Activated CD8-positive, alpha-beta memory T cell treated with anti-CD3 and anti-CD28 coated beads, Interleukin-2, amount 50 U/mL, for 4 hours (primary cell): ENCODE measurements at places on chromosomes 13 and 19.

GRCh38 chr13:76792731-76793347, 93.4 kb downstream of the KCTD12 start:
- DNase-seq = no peak

- no peak for DNase-seq
Measured at GRCh38 chr13:110358381-110358780, 51.3 kb downstream of the COL4A2 start.

DNA sequence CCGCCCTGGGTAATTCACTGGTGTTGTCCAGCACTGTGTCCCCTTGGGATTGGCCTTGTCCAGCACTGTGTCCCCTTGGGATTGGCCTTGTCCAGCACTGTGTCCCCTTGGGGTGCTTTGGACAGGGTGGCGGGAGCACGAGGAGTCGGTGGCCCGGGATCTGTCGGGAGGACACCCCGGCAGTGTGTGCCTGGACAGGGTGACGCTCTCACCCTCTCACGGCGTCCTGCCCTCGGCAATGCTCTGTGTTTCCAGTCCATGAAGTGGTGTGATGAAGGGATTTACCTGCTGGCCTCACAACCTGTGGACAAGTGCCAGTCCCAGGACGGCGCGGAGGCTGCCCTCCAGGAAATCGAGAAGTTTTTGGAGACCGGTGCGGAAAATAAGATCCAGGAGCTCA, 29.9 kb upstream of the F7 start:
- no peak for DNase-seq

DNA sequence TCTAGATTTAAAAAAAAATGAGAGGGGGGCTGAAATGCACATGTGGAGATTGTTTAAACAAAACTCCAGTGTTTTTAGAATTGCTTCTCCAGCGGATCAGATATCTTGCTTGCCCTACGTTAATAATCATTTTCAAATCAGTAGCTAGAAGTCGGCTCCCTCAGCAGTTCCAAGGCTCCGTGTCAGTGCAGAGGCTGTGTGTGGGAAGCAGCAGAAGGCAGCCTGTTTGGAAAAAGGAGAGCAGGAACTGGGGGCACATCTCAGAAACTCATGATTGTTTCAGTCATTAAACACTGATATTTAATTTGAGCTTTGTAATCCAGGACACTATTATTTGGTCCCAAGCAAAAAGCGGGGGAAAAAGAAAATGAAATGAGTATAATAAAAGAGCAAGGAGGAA, 50.9 kb downstream of the SOX21 start:
- no peak for DNase-seq

GRCh38 chr13:69619651-69620050, 488.0 kb upstream of the ATXN8OS start:
- no peak for DNase-seq

DNA sequence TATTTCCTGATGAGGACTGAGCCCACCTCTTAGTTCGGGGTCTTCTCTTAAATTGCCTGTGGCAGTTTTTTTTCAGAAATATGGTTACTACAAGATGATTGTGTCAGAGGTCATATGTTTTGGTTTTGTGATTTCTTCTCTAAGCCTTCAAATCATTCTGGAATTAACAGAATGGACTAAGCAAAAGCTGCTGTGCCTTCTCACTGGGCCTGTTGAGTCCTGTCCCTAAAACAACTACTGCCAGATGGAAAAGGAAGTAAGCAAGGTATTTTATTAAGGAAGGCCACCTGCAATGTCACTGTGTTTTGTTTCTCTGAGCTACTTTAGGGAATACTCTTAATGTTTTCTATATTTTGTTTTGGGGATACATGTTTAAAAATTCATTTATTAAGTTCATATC, 470.8 kb downstream of the PCDH20 start:
- no peak for DNase-seq

GRCh38 chr13:101845245-101846020, 393.0 kb downstream of the ITGBL1 start:
- DNase-seq = no peak

DNA sequence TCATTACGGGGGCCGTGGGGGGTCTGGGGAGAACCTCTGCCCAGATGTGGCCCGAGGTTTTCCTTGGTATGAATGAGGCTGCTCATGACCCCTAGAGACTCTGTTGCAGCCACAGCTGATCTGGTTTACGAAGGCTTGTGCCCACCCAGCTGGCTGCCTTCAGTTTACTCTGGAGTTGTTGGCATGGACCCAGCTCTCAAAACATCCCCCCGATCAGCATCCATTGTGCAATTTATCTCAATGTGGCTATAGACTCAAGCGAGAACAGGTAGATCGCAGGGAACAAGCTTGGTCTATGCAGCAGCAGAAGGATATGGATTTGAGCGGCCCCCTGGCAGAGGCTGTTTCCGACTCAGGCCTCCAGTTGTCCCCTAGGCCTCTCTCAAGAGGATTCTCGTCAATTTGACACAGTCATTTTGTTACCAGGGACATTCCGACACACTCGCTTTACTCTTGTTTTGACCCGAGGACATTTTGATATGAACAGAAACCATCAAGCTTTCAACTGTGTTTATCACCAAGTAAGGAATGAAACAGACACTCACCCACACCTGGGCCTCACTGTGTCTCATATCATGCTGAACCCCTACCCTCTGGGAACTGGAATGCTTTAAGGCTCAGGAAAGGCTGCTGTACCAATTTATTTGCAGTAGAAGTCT, 161.5 kb downstream of the KATNAL1 start:
- DNase-seq = no peak

GRCh38 chr13:42214446-42214845, 57.5 kb upstream of the AKAP11 start:
- DNase-seq = no peak

- no peak for DNase-seq
Measured at GRCh38 chr13:101211261-101211660, 205.0 kb downstream of the NALCN start.

DNA sequence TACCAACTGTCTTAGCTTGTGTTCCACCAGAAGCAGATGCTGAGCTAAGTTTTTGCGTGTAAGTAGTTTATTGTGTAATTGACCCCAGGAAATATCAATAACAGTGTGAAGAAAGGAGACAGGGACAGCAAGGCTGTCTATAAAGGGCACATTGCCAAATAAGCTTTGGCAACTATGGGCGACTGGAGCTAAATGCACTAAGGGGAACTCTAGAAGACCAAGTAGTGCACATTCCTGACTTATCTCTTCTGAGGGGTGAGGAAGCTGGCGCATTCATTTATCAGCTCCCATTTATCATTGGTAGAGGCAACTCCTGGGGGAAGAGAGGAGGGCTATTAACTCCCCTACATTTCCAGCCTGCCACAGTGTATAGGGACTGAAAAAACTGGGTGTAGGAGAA, 135.0 kb downstream of the DLEU7 start:
- no peak for DNase-seq

DNA sequence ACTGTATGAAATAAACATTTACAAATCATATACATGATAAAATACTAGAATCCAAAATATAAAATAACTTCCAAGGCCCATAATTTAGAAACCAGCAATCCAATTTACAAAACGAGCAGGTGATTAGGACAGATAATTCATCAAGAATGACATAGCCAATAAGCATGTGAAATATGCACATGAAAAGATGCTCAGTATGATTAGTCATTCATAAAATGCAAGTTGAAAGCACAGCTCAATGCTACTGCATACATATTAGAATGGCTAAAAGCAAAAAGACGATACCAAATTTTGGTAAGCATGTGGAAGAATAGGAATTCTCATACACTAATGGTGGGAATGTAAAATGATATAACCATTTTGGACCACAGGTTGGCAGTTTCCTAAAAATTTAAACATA, 837.2 kb upstream of the MIR17HG start:
- no peak for DNase-seq

- no peak for DNase-seq
Measured at GRCh38 chr19:17953316-17953801, 13.5 kb upstream of the KCNN1 start.

DNA sequence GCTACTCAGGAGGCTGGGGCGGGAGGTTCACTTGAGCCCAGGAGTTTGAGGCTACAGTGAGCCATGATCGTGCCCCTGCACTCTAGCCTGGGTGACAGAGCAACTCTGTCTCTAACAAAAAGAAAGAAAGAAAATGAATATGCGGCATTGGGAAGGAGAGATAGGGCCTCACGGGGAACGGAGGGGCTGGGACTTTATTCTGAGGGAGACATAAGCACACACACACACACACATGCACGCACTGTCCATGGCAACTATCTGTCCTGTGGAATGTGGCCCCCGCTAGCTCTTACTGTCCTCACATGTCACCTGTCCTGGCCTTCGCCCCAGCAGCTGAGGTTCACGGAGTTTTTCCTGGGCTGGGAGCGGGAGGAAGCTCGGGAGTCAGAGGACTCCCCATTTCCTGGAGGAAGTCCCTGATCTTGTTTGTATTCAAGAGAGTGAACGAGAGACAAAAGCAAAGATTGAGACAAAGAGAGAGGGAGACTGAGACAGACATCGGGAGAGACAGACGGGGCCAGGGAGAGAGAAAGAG, 654 bp downstream of the STAP2 start:
- DNase-seq = no peak

DNA sequence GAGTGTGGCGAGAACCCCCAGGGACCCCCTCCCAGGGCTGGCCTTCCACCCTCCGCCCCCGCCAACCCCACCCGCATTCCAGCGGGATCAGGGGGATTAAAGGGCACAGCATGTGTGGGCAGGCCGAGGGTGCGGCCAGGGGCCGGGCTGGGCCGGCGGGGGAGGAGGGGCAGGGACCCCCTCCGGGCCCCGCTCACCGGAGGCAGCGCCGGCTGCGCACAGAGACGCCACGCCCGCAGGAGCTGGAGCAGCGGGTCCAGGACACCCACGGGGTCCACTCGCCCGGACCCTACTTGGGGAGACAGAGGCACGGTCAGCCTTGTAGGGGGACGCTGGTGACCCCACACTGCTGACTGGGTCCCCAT, 2.4 kb downstream of the ADAMTSL5 start:
- DNase-seq = no peak

DNA sequence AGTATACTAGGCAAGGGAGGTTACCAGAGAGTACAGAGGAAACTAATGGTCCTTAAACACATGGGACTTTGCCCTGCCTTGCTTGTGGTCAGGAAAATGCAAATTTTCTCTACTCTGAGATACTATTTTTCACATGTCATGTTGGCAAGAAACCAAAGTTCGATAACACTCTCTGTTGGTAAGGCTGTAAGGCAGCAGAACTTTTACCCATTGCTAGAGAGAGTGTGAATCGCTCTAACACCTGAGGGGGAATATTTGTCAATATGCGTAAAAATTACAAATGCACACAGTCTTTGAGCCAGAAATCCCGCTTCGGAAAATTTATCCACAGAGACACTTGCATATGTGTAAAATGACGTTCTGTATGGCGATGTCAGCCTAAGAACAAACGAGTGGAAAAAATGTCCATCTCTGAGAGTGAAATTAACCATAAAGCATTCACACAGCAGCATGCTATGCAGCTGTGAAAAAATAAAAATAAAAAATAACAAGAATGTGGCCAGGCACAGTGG, 9.5 kb upstream of the RFX1 start:
- no peak for DNase-seq

DNA sequence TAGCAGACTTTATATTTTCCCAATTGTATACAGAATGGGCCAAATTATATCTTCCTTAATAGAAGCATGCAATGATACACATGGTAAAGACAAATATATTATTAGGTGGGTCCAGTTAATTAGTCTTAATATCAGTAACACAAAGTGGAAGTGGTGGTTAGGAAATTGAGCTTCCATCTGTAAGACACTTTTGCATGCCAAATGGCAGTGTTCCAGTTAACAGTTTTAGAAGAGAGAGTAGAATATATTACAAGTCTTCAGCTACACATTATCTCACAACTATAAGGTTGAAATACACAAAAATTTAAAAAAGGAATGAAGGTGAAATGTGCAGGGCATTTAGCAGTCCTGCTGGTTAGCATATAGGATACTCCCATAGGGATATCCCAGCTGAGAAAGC, 536.5 kb downstream of the PCDH9 start:
- DNase-seq = no peak
